ENCODE measurements at places on chromosomes 7 and 10. TPM values are rescaled to one million over a fixed set of nuclear protein-coding genes. Genes with fewer than 3 reads are reported as not detected.

- no peak for DNase-seq
These were observed 55.7 kb upstream of the CDK14 start for GRCh38 chr7:90540406-90540805.

NXPH1 gene
- polyA plus RNA-seq: 1.6 TPM

CPVL gene
- 68.6 TPM for polyA plus RNA-seq

BET1 gene
- 41.3 TPM for polyA plus RNA-seq

GRCh38 chr10:95628786-95629185, 27.7 kb downstream of the ALDH18A1 start:
- DNase-seq: peak; percentile 10

- no peak for DNase-seq
These were observed 166.5 kb downstream of the TMEM26 start for GRCh38 chr10:61286686-61287085.

GRCh38 chr10:118506671-118507590, 88.5 kb downstream of the PRLHR start:
- no peak for DNase-seq

- no peak for DNase-seq
These were observed 15.2 kb downstream of the PROSER2 start for GRCh38 chr10:11838298-11838852.

- no peak for DNase-seq
These were observed 34.8 kb downstream of the CUL1 start for GRCh38 chr7:148733496-148733895.

DNA sequence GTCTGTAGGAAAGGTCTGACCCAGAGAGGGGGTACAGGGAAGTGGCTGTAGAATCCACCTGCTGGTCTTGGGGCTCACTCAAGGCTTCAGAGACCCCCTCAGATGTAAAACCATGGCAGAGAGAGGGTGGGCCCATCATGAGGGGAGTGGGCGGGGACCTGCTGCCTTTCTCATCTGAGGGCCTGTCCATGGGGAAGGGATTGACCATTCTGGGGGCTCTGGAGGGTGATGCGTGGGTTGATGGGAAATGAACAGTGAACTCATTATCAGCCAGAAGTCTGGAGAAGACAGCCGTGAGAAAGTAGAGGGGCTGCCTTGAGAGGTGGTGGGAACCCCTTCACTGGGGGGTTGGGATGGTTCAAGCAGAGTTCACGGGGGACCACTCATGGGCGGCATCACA, 66.8 kb downstream of the MINDY4 start:
- no peak for DNase-seq

DNA sequence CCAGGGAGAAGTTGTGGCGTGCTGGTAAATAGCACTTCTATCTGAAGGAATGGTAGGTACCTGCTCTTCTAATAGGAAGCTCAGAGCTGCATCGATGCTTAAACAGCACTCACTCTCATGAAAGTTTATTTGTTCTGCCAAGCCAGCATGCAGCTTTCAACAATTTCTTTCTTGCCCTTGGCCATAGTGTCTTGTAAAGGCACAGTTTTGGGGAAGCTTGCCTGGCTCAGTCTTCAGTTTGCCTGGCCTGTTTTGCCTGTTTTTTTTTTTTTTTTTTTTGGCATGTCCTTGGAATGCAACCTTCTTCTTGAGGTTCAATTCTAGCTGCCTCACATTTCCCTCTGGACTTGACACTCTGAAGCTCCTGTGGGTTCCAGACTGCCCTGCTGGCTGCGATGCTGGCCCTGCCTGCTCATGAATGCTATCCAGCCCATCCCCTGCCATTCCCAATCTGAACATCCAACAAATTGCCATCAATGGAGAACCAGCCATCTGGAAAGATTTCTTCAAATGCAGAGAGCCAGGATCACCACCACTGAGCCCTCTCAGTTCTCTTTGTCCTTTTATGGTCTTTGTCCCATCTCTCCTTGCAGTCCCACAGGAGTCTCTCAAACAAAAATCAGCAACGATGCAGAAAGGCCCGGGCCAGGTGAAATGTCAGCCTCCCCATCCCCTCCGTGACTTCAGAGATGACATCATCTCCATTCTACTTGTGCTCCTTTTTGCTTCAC, 133.9 kb downstream of the ANLN start:
- no peak for DNase-seq

GRCh38 chr10:104795411-104795810, 154.3 kb downstream of the SORCS3 start:
- DNase-seq: no peak

DNA sequence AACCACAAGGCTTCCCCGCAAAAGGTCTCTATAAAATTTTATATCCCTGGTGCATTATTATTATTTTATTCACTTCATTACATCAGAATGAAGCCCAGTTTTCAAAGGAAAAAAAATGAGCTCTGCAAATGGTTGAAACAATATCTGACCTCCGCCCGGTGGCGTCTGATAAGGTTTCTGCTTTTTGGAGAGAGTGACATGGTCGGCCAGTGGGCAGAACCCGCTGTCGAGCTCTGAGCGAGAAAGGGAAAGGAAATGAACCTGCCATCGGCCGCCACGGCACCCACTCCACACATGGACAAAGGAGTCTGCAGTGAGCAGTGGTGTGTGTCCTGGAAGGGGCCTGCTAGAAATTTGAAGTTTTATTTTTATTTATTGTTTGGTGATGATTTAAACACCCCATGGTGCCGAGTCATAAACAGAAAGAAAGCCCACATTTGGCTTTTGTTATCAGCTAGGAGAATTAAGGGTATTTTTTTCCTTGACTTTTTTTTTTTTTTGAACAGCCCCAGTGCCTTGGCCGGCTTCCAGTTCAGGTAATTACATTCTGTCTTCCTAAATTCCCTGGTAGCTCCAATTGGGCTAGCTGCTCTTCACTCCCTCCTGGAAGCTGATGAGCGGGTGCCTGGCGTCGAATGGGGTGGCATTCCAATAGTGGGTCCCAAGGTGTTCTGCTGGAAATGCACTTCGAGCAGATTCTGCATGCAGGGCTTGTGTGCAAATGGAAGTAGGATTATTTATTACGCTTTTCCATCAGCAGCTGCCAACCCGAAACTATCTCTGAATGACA, 149.4 kb upstream of the MKI67 start:
- DNase-seq: no peak

TDRD1 gene
- 0.06 TPM for polyA plus RNA-seq

DNA sequence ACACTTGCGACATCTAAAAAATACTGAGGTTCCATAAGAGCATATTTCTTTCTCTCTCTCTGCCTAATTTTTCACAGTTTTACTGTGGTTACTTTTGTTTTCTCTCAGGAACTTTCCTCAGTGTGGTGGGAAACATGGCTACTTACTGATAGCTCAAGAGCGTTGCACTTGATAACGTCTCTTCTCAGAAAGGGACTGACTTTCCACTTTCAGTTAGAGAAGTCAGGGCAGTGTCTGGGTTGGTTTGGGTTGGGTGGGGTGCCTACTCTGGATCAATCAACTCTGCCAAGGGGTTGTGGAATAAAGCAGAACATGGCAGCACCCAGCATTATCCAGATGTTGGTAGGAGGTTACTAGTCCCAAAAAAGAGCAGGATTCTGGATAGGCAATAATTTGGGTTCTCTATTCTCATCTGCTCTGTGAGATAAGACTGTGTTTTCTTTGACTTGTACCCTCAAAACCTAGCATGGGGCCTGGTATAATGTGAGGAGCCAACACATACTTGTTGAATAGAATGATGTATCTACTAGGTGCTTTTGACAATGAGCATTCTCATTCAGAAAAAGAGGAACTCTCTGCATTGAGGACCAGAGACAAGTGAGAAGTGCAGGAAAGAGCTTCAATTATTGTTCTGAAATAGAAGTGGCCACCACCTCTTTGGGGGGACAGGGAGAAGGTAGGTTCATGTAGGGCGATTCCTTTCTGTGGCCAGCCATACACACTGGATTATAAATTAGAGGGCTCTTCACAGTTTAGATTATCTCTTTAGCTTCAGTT, 315.7 kb downstream of the REEP3 start:
- DNase-seq: no peak

DIP2C gene
- 20.7 TPM for polyA plus RNA-seq

DNA sequence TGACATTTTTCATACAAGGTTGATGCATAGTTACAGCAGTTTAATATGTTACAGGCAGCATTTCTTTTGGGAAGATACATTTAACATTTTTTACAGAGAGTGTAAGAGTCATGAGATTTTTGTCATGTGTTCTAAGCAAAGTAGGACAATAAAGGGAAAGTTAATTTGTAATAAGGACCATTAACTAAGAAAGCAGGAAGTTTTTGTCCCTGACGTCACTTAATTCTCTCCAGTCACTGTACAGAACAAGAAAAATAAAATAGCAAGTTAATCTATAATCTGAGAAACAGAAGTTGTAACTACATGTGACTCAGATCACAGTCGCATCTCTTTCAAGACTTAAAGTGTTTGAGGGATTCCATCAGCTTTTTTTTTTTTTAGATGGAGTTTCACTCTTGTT, 49.5 kb upstream of the CAPZA2 start:
- no peak for DNase-seq

- DNase-seq: no peak
These were observed 1.3 kb downstream of the FGFR2 start for GRCh38 chr10:121596689-121597503.

TEX47 gene
- polyA plus RNA-seq: not detected

DNA sequence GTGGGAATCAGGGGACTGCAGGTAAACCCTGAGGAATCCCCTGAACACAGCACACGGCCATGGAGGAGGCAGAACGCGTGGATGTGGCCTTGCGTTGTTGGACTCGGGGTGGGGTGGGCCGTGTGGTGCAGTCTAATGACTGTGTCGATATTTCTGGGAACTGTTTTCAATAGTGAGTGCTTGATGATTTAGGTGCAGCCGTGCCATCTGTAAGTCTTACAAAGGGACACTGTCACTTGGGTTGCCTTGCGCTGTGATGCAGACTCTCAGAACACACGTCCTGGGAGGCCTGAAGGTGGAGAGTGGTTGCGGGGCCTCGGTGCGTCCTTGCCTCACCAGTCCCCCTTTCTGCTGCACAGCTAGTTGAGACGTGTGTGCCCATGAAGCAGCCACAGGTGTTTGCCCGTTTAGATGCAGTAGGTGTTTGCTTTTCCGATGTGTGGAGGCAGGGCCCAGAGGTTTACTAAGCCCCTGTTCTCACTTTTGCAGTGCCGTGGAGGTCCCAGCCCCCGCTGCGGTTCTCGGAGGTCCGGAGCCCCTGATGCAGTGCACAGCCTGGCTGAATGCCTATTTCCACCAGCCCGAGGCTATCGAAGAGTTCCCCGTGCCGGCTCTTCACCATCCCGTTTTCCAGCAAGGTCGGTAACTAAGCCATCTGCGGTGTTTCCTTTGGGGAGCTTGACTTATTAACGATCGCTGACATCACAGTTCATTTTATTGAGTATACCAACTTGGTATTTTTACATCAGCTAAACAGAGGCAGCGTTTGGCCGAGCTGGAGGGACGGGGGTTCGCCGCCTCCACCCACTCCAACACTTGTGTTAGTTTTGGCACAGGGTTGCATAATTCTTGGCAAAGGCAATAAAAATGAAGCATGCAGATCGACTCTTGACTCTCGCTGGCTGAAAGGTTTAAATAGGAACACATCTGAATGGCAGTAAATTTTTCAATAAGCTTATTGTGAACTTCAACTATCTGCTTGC, 240.7 kb downstream of the MGMT start:
- no peak for DNase-seq

- DNase-seq: no peak
These were observed 6.1 kb downstream of the ADCY1 start for GRCh38 chr7:45580053-45580872.

KIF11 gene
- polyA plus RNA-seq: 33.9 TPM

All from left renal pelvis (tissue), 4 donors.